ENCODE measurements at places on chromosomes 6 and 20.

DNA sequence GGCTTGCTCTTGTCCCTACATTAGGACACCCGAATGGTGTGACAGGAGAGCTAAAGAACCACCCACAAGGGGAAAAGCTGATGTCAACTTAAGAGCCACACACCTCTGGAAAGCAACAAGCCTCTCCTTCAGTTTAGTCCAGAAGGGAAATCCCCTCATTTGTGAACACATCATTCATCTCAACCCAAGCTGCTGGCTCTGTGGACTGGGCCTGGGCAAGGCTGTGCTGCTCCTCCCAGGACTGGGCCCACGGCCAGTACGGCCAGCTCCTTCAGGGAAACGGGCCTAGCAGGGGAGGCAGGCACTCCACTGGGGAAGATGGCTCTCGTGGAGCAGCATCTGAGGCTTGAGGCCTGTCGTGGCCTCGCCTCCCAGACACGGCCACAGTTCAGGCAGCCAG is 12.8 kb upstream of the SLC4A11 start:
- peak; percentile 84 for DNase-seq

GRCh38 chr20:50872560-50873425 is 58.4 kb downstream of the ADNP start:
- DNase-seq: peak; percentile 52

DNA sequence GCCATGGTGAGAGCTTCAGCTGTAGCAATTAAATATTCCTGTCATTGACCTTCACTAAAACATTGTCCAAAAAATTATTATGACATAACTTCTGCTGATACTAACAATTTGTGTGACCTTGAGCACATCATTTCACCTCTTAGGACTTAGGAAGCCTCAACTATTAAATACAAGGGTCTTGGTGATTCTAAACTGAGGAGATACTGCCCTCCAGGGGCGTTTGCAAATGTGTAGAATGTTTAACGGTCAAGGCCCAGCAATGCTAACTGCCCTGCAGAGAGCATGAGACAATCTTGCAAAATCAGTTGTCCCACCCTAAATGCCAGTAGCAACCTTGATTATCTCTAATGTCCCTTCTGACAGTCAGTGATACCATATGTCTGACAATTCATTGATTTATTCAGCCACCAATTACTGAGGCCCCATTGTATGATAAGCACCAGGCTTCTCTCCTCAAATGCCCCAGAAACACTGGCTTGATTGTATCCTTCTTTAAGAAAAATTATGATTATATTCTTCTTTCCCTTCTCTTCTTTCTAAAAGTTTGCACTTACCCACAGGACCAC is 284.1 kb upstream of the PLN start:
- peak; percentile 34 for DNase-seq

- DNase-seq: no peak
Measured at GRCh38 chr6:138222901-138223546, 4.7 kb upstream of the PBOV1 start.

DNA sequence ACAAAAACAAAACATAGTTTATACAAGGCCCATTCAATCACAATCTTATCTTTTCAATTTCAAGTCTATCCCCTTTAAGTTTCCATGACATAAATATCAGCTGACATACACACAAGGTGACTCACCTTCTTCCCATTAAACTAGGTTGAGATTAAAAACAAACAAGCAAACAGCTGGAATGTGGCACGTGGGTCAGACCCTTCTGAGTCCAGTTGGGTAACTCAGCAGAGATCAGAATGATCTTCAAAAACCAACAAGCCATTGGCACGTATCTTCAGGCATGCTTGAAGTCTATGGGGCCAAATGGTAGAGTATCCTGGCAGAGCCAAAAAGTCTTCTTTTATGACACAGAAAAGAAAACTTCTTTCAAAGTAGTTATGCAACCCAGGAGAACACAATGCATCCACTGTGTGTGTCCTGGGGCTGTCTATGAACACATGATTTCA is 603.5 kb upstream of the CITED2 start:
- no peak for DNase-seq

DNA sequence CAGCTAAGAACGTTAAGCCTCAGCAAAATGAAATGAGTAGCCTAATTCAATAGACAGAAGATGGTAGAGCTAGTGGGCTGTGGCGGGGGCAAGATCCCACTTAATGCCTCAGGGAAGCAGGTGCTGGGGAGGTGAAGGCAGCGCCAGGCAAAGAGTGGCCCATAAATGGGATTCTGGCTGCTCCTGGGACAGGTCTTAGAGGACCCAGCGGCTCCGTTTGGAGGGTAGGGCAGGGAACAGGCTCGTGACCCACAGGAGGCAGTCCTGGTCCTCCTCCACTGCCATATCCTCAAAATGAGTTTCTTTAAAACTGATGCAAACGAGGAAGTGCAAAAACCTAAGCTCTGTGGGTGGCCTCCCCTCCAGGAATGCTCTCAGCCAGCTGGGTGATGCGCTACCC is 32.7 kb downstream of the SAYSD1 start:
- no peak for DNase-seq

DNA sequence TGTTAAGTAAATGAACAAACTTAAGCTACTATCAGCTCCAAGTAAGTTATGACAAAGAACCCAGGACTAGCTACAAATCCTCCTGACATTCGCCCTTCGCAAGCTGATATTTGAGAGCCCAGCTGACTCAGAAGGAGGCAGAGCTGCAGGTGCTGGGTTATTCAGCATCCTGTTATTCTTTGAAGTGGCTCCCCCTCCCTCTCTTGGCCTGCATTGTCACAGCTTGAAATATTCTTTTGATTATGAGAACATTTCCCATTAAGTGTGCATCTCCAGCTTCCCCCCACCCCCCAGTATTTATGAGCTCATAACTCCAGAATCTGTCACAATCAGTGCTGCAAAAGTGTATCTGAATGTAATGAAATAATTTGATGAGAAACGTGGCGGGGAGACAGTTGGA is 78.8 kb upstream of the RALY start:
- no peak for DNase-seq

DNA sequence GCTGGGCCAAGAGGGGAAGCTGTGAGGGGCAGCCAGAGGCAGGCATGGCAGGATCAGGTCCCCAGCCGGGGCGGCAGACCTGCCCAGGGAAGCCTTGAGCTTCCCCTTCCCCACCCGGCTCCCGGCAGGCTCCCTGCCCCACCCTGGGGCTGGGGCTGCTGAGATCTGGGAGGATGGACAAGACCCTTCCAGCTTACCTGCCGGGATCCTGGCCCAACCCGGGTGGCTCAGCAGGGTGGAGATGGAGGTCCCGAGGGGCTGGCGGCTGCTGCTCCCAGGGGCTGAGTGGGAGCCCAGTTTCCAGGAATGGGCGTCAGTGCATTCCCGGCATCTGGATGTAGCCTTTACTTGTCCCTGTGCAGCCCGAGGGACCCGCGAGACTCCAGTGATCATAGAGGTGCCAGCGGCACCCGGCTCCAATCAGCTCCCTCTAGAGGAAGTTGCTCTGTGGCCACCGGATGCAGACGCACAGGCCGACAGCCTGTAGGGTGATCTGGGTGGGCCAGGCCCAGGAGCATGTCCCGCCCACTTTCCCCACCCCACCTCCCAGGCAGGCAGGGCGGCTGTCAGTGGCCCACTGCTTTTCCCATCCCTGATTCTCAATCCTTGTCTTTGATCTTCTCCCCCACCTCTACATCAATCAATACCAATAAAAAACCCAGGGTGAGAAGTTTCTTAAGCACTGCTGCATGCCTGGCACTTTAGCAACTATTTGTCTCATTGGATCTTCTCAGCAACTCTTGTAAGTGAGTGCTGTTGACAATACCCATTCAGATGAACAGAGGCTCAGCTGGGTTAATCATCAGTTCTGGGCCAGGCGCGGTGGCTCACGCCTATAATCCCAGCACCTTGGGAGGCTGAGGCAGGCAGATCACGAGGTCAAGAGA is at the start of gene BAK1:
BAK1 (minus strand) TSS at position 449 of the 887 bp plus-strand sequence. CDS start 2,672 bp downstream, outside the sequence.
- peak; percentile 96 for DNase-seq

DNA sequence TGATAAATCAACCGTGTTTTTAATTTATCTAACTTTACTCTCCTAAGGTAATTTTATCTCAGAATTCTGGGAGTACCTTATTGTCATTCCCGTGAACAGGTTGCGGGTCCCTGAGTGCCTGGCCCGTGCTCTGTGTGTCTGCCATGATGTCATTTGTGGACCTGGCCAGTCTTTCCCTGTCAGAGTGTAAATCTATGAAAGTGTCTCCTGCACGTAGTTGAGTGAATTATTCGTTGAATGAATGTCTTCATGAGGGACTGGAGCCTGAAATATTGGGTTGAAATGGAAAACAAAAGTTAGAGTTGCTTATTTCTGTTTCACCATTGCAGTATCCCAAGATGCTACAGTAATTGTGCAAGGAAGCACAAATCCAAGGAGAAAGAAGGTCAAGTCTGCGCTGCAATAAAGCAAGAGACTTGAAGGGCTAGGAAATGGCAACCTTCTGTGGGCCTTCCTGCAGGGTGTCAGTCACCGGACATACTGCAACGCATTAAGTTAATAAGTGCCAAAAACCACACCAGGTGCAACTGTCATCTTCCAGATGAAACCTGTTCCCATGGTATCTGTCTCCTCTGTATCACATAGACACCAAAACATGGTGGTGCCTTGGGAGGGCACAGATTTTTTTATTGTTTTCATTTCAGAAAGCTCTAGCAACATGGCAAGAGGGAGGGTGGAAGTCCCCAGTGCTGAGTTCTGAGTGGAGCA is 135.5 kb downstream of the ZDHHC14 start:
- no peak for DNase-seq

GRCh38 chr6:83411731-83412130 is 19.1 kb downstream of the ME1 start:
- DNase-seq: no peak

DNA sequence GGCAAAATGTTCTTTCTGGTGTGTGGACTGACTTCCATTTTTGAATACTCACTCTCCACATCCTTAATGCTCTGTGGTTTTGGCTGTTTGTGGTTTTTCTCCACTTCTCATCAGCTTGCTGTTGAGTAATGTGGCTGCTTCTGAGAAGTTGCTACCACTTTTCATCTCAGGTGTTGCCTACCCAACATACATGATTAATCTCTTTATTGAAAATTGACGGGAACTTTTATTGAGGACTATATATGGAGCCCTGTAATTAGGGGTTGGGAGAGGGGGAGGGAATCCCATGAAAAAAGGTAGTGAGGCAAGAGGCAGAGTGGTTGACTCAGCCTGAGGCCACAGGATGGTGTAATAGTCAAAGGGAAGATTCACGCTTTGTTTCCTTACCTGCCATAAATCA is 17.6 kb downstream of the IL22RA2 start:
- no peak for DNase-seq

DNA sequence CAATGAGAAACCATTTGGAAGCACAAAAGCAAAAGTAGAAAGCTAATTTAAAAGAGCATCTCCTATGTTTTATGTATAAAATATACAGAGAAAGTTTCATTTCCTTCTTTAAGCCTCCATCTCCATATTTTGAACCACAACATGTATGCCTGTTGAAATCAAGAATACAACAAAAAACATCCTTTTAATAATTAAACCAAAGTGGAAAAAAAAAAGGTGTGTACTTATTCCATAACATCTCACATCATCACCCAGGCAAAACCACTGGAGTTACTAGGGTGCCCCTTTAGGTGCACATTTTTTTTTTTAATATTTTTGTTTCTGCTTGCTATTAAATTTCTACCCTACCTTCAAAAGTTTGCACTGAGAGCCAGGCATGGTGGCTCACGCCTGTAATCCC is 43.0 kb downstream of the EDN1 start:
- no peak for DNase-seq

DNA sequence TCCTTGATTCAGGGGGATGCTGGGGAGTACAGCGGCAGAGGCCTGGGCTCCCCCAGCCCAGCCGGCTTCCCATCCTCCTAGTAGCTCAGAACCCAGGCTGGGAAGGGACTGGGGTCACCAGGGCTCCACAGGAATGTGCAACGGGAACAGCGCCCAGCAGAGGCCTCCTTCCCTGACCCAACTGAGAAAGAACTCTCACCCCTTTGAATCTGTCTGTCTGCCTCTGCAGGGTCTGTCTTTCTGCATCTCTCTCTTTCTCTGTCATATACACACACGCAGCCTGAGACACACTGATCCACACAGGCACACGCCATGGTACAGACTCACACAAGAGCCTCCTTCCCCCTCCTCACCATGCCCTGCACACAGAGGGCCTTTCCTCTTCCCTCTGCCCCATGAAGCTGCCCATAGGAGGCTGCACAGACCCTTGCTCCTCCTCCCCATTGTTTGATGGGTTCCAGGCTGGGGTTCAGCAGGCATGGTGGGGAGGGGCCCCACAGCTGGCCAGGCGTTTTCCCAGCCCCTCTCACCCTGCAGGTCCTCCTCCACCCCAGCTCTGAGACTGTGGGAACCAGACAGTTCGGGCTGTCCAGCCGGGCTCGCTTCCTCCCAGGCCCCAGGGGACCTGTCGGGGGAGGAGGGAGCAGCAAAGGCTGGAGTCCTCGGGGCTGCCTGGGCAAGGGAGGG is 2.8 kb downstream of the FOXS1 start:
- DNase-seq: no peak

DNA sequence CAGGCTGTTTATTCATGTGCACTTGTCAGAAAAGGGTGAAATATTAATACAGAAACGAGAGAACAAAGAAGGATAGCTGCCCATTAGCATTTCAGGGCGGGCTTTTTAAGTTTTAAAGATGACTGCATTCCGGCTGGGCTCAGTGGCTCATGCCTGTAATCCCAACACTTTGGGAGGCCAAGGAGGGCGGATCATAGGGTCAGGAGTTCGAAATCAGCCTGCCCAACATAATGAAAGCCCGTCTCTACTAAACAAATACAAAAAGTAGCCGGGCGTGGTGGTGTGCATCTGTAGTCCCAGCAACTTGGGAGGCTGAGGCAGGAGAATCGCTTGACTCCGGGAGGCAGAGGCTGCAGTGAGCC is 130.5 kb downstream of the HFE start:
- DNase-seq: no peak

DNA sequence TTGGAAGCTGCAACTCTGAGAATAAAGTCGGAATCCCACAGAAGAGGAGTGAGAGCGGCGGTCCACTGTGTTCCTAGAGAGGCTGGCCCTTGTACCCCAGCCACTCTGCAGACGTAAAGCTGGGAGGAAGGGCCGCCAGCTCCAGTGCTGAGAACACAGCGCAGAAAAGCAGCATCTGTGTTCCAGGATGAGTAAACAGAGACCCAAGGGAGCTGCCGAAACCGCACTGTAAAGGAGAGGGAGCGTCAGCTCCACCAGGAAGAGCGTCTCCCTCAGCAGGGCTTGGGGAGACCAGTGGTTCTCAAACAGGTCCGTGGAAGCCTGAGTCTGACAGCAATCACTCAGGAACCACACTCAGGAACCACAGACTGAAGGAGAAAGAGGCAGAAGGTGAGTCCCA is 134.0 kb downstream of the WDR27 start:
- DNase-seq: peak; percentile 38

GRCh38 chr6:149899486-149899885 is 1.6 kb upstream of the RAET1E start:
- no peak for DNase-seq

DNA sequence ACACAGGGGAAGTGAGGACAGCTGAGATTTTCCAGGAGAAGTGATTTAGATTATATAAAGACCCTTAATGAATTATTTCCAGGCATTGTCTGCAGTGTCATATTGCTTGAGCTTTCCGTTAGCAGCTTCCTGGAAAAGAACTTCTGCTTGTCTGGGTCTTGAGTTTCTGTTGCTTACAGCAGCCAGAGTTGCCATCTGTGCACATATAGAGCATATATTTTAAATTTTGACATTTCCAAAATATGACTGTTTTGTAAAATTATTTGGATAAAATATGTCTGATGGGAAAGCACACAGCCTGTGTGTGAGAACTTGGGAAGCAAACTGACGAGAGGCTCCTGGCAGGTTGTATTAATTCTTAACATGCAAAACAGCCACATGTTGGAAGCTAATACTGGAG is 21.0 kb upstream of the NKX2-2 start:
- DNase-seq: no peak

- DNase-seq: peak; percentile 26
Measured at GRCh38 chr6:137846772-137847313, 20.2 kb upstream of the TNFAIP3 start.
